ENCODE measurements at places on chromosomes 13 and 19.
A peak's percentile ranks its signal among the peaks of the same experiment; 100 is the strongest.

DNA sequence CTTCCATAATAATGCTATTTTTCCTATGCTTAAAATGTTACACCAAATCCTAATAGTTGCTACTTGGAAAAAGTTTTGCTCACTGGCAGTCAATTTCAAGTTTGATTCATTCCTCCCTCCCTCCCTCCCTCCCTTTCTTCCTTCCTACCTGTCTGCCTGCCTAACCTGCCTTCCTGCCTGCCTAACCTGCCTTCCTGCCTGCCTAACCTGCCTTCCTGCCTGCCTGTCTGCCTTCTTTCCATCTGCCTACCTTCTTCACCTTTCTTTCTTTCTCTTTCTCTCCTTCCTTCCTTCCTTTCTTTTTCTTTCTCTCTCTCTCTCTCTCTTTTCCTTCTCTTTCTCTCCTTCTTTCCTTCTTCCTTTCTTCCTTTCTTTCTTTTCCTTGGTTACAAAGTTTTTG, 418.7 kb downstream of the PCDH9 start:
- DNase-seq, result no peak

- DNase-seq, result no peak
Observed at GRCh38 chr13:72561791-72562190, 165.6 kb downstream of the MZT1 start.

DNA sequence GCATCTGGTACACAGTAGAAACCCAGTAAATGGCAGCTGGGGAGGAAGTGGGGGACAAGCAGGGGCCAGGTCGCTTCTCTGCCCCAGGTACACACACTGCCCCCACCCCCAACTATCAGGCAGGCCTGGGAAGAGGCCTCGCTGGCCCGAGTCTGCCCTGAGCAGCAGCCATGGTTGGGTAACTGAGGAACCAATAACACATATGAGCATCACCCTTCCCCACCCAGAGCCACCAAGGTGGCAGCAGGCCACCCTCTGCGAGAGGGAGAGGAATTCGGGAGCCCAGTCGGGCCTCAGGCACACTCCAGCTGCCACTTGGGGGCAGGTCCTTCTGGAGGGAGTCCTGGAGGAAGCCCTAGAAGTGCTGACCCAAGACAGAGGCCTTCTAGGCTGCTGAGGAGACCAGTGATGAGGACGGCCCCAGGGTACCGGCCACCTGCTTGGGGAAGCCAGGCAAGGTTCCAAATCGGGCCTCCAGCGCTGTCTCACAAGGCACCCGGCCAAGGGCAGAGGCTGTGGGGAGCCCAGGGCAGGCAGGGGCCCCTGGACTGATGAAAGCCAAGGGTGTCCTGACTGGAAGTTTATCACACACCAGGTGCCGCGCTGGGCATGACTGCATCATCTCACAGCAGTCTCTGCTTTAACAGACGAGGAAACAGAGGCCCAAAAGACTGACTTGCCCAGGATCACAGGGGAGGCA, 14.0 kb upstream of the KPTN start:
- DNase-seq, result no peak

GRCh38 chr19:40619333-40620160, 18.4 kb downstream of the LTBP4 start:
- DNase-seq, result no peak

GRCh38 chr13:112995395-112996191, 26.6 kb downstream of the MCF2L start:
- no peak for DNase-seq

DNA sequence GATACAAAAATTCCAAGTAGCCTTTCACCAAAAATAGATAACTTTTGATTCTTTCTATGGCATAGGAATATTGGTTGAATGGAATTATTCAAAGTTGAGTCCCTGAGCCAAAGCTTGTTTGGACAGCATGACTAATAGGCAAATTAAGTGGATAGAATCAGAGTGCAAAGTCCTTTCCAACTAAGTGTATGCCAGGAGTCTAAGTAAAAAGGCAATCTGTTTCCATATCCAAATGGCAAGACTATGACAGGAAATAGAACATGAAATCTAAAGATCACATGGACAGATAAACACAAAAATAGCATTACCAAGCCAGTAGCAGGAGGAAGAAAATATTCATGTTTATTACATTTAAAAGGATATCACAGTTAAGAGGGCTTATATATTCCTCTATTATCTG, 804.6 kb downstream of the SLITRK6 start:
- no peak for DNase-seq

GRCh38 chr19:5487222-5487621, 32.0 kb downstream of the ZNRF4 start:
- DNase-seq, result no peak

DNA sequence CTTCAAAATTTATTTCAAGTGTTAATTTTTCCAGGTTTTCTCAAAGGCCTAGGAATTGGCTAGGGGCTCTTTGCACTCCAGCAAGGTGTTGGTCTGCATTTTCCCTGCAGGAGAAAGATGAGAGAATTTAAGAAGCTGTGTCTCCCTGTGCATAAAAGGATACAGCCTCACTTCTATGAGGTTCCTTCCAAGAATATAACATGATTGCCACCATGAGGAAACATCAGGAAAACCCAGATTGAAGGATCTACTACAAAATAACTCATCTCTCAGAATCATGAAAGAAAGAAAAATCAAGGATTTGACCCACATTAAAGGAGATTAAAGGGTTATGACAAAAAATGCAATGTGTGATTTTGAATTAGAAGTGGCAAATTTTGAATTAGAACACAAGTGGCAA, 69.9 kb downstream of the RUBCNL start:
- DNase-seq, result no peak

DNA sequence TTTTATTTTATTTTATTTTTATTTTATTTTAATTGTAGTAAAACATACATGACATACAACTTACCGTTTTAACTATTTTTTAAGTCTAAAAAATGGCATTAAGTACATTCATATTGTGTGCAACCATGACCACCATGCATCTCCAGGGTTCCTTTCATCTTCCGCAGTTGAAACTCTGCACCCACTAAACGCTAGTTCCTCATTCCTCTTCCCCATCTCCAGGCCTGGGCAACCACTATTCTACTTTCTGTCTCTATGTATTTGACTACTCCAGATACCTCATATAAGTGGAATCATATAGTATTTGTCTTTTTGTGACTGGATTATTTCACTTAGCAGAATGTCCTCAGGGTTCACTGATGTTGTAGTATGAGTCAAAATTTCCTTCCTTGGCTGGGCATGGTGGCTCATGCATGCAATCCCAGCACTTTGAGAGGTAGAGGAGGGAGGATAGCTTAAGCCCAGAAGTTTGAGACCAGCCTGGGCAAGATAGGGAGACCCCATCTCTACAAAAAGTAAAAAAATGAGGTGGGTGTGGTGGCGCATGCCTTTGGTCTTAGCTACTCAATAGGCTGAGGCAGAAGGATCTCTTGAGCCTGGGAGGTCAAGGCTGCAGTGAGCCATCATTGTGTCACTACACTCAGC, 55.7 kb upstream of the ZNF507 start:
- no peak for DNase-seq

DNA sequence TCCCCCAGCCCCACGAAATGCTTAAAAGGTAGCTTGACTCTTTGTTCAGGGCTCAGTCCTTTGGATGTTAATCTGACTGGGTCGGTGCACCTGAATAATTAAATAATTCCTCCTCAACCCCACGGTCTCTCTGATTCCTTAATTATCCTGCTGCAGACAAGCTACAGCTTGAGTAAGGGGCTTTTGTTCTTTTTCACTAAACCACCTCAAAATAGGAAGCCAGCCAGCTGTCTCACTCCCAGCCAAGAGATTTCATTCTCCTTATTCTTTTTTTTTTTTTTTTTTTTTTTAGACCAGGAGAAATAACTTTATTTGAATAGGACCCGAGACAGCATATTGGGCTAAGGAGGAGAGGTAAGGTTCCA, 7.9 kb upstream of the FCGBP start:
- no peak for DNase-seq

DNA sequence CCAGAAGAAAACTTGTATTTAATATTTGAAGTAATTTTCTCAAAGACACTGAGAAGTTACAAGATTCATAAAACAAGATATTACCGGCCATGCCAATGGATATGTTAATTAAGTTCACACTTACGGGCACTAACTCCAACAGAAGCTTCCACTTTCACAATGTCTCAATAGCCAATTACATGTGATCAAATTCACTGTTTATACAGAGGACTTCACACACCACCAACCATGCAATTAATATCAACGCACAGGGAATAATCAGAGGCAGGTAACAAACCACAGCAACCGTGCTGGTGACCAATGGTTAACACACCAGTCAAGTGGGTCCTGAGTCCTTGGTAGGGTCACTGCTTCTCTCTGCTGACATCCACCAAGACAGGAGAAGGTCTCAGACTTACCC, 5.9 kb upstream of the ACOD1 start:
- no peak for DNase-seq

DNA sequence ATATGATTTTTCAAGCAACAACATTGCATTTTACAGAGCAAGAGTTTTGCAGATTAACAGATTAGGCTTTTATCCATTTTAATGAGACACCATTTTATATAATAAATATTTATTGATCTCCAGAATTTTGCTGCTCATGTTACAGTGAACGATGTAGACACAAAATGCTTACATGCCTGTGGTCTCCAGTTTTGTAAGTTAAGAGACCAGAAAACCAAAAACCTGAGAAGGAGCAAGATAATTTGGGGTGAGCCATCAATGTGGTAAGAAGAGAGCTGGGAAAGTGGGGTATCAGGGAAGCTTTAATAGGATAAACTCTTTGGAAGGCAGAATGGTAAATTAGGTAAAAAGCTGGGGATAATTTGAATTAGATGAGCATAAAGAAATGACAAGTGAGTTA, 2100.5 kb upstream of the PCDH20 start:
- no peak for DNase-seq

DNA sequence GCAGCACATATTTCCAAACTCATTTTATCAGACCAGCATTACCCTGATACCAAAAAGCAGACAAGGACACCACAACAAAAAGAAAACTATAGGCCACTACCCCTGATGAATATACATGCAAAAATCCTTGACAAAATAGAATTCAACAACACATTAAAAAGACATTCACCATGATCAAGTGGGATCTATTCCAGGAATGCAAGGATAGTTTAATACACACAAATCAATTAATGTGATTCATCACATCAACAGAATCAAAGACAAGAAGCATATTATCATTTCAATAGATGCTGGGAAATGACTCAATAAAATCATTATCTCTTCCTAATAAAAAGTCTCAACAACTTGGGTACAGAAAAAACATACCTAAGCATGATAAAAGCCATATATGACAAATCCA, 11.2 kb downstream of the ZNF347 start:
- no peak for DNase-seq

DNA sequence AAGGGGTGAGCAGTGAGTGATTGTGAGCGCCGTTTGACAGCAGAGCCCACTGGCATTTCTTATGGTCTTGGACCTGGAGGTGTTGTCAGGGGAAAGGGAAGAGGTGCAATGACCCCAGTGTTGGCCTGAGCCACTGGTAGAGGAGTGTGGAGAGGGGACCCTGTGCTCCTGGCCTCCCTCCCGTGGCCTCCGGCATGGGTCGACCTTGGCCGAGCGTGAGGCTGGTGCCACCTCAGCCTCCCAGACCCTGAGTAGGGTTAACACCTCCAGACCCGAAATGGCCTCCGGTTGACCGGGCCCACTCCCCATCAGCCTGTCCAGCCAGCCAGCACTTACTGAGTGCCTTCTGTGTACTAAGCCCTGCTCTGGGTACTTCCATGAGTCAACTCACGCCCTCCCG, 6.5 kb downstream of the TRAPPC5 start:
- DNase-seq, result no peak

DNA sequence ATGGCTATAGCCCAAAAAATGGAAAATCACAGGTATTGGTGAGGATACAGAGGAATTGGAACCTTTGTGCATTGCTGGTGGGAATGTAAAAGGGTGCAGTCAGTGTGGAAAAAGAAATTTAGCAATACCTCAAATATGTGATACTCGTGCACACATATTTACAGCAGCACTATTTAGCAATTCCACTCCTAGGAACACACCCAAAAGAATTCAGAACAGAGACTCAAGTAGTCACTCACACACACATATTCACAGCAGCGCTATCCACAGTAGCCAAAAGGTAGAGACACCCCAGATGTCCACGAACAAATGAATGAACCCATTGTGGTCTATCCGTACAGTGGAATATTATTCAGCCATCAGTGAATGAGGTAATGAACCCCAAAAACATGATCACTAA, 114.0 kb downstream of the COL4A2 start:
- DNase-seq, result no peak

- DNase-seq, result no peak
Observed at GRCh38 chr13:23350009-23350408, 83.5 kb downstream of the SACS start.

DNA sequence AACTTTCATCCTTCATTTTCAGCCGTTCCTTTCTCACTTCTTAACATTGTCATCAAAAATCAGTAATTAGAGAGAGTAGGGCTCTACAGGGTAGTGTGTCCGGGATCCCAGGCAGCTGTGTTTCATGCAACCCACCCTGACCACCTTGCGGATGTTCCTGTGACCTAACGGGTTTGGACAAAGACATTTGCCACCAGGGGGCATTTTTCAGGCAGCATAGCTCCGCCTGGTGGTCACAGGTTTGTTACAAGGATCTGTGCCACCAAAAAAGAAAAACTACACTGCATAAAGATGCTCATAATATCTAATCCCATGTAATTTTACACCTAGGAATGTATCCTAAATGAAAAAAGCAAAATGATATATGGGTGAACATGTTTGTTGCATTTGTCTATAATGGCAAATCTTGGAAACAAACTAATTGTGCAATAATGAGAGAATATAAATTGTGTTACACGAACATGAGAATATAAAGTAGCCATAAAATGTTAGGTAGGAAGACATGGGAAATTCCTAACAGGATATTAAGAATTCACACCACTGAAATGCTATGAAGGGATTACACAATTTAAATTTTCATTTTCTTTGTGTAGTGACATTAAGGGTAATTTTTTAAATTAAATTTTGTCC, 123.0 kb downstream of the SLC7A1 start:
- DNase-seq, result peak; percentile 71

DNA sequence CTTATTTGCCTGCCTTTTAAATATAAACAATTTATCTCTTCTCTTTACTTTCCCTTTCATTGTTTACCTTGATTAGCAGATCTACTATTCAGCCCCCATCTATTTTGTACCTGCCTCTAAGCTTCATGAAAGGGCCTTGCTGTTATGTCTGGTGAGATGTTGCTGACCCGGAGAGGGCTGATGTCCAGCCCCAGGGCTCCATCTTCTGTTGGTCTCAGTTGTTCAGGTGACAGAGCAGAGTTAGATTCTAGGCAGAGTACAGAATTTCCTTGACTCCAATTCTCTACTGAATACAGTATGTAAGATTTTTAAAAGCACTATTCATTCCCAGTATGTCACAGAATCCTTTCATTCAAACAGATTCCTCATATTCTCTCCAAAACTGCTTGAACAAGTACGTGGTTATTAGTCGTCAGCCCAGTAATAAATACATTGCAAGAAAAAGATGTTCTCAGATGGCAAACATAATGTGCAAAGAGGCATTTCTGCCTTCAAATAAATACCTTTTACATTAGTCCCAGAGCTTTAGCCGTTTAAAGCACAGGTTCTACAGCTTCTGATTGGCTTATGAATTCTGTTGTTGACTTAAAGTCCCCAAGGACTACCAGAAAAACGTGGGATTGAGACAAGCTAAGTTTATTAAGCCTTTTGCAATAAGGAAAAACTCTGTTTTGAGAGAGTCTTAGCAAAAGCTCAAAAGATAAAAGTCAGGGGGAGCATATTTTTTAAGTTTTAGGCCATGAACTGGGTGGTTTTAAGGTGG, 159.1 kb downstream of the GPC5 start:
- no peak for DNase-seq

GRCh38 chr19:17311455-17312188, 2.3 kb downstream of the DDA1 start:
- DNase-seq, result no peak

- peak; percentile 84 for DNase-seq
Observed at GRCh38 chr19:48391100-48392005, at the start of gene KDELR1. Gene KDELR1 (minus strand): TSS chr19:48391551. CDS start chr19:48391358, 193 bp downstream.

- no peak for DNase-seq
Observed at GRCh38 chr13:51601601-51602565, 17.6 kb downstream of the WDFY2 start.

Measured in nephron progenitor cell (in vitro differentiated cells).